ENCODE measurements at places on chromosomes 16 and 17.

- DNase-seq = peak; percentile 22
Observed at GRCh38 chr17:79844869-79845600, 5.8 kb upstream of the CBX4 start.

- DNase-seq = no peak
Observed at GRCh38 chr16:26521626-26522025, 545.1 kb upstream of the C16orf82 start.

GRCh38 chr16:66001432-66001831, 365.1 kb upstream of the CDH5 start:
- DNase-seq = no peak

- DNase-seq = no peak
Observed at GRCh38 chr16:67529582-67530012, 968 bp downstream of the RIPOR1 start.

GRCh38 chr16:64254443-64255367, 867.2 kb downstream of the CDH11 start:
- no peak for DNase-seq

DNA sequence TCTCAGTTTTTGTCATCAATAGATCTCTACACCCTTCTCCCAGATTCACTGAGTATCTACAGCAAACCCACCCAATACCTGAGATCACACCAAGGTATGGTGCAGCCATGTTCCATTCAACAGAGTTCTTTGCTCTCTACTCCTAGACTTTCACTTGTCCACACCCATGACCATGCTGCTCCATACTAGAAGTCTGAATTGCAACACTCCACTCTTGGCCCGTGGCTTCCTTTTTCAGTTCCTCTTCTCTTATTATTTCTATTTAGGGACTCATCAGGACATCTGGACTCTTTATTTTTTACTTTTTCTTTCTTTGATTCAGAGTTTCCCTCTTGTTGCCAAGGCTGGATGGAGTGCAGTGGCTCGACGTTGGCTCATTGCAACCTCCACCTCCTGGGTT, 37.1 kb downstream of the YWHAE start:
- no peak for DNase-seq

DNA sequence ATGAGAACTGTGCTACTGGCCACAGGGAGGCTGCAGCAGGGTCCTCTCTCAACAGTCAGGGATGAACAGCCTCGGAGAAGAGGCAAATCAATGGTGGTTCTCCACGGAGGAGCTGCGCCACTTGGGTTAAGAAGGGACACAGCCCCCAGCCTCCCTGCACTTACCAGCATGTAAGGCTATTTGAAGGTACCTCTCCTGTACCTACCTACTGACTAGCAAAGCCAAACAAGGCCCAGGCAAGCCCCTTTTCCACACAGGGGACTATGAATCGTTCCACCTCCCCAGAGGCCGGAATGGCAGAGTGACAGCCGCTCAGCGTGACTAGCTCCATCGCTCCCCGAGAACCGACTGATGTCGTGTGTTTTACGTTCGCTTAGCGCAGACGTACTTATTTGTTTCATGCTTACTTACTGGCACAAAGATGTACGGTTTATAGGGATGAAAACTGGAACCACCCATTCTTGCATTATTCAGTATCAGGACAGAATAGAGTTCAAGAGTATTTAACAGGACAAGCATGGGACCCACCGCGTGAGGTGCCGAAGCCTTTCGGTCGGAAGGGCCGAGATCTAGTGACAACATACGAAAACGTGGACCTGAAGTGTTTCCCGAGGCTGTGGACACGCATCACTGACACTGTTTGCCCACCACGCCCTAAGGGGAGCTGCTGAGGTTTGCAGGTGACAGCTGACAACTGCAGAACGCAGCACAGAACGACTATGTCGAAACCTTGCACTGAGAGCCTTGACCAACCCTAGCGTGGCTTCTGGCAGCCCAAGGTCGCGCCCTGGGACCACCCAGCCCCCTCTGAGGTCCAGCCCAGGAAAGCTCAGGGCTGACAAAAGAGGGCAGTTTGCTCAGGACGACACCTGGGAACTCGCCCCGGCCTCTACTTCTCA, 1.0 kb downstream of the TEPSIN start:
- DNase-seq = no peak

DNA sequence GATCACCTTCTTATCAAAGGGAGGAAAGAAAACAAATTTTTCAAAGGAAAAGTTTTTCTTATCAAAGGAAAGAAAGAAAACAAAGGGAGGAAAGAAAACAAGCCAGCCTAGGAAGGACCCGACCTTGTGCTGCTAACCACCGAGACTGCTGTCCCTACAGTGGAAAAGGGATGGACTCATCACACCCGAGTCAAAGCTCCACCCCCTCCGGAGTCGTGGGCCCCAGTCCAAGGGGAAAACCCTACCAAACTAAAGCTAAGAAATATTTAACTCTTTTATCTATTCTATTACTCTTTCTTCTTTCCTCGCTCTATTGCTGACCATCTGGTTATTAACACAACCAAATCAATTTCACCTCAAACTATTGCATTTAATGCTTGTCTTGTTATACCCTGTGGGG, 6.1 kb upstream of the ENDOV start:
- DNase-seq = no peak

- DNase-seq = no peak
Observed at GRCh38 chr16:30688701-30689100, 10.3 kb upstream of the SRCAP start.

- DNase-seq = no peak
Observed at GRCh38 chr17:60671482-60671881, 6.2 kb upstream of the BCAS3 start.

- no peak for DNase-seq
Observed at GRCh38 chr17:50955667-50956120, 89.5 kb upstream of the TOB1 start.

GRCh38 chr16:83744441-83744981, 63.3 kb upstream of the HSBP1 start:
- no peak for DNase-seq

DNA sequence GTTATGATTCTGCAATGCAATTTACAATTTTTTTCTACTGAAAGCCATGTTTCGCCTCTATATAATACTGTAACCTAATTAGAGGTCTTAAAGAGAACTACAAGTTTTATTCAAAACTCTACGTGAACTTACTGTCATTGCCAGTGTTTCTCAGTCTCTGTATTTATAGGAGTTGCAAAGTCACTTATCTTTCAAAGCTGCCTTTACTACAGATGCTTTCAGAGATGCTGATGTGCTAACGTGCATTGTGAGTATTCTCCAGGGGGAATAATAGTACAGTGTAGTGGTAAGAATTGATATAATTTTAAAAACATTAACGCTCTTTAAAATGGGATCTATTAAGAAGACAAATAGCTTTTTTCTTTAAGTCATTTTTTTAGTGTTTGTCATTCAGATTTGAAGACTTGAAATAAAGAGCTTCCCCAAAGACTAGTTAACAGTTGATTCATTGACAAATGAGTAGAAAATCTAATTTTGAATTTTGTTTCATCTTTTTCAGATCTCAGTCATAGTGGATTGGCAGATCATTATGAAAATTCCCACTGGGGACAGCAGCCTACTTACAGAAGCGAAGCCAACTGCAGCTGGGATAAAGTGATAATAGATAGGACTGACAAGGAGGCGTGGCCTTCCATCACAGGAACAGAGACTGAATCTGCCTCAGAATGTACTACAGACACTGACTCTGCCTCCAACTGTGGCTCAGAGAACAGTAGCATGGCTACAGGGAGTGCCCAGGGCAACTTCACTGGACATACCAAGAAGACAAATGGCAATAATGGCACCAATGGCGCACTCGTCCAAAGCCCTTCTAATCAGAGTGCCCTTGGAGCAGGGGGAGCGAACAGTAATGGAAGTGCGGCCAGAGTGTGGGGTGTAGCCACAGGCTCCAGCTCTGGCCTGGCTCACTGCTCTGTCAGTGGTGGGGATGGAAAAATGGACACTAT, 79.9 kb downstream of the TMC6 start:
- no peak for DNase-seq

GRCh38 chr16:30983898-30984610, 953 bp upstream of the HSD3B7 start:
- DNase-seq = no peak

- no peak for DNase-seq
Observed at GRCh38 chr17:54944796-54945195, 23.7 kb downstream of the COX11 start.

All from DMS79 treated with DMSO at 0.1 percent for 48 hours (cell line).